CD4-positive, alpha-beta T cell treated with Interleukin-6 for 4 hours (primary cell): ENCODE measurements at places on chromosomes 2 and 18.

DNA sequence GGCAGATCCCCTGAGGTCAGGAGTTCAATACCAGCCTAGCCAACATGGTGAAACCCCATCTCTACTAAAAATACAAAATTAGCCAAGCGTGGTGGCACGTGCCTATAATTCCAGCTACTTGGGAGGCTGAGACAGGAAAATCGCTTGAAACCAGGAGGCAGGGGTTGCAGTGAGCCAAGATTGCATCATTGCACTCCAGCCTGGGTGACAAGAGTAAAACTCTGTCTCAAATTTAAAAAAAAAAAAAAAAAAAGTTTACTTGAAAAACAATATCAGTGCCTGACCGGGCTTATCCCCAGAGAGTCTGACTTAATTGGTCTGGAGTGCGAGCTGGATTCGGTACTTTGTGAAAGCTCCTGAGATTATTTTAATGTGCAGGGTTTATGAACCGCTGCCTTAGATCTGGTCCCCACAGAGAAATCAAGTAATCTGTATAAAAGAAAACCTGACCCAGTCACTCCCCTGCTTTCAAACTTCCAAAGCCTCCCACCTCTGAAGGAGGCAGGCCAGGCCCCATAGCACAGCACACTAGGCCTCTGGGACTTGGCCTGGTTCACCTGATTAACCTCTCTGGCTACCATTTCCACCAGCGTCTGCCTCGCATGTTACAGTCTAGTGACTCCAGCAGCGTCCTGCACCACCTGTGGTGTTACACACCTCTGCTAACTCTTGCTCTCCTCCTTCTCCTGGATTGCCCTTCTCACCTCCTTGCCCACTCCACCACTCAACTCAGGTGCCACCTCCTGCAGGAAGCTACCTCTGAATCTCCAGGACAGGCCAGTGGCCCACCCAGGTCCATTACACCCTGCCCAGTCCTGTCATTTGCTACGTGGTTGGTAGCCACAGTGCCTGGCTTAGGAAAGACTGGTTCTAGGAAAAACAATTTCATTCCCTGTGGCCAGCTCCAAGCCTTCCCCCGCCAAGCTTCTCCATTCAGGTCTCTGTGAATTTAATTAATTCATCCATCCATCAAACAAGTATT lies 114.3 kb upstream of the PPP1CB start:
- DNase-seq = no peak

DNA sequence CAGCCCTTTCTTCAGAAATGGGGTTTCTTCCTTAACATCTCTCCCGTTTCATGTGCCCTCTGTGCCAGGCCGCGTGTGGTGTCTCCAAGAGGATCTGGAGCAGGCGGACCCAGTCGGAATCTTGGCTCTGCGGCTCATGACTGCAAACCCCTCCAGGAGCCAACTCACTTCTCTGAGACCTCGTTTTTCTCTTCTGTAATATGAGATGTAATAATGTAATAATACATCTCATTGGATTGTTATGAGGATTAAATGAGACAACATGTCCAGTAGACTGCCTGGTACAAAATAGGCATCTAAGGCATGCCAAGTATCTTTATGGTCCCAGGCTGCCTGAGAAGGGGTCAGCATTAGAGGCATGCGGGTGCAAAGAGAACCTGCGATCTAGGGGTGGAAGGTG lies 221.3 kb upstream of the REV1 start:
- DNase-seq = no peak

GRCh38 chr2:233428008-233428407 lies 73.7 kb downstream of the DGKD start:
- no peak for DNase-seq

DNA sequence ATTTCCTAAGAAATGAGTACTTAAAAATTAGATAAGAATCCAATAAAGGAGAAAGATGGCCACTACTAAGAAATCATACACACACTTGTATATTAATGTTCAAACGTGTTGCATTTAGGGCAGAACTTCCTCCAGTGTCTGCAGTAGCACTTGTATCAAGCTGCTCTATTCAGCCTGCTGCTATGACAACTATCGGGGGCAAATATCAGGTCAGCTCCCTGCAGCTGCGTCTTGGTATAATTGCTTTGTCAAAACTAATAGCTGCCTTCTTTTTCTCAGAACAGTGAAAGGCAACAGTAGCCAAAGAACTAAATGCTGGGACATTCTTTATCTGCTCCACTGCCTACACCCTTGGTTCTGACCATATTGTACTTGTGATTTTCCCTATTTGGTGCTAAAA lies 300.7 kb downstream of the NOL4 start:
- no peak for DNase-seq

GRCh38 chr2:23700627-23701026 lies 226.3 kb downstream of the ATAD2B start:
- no peak for DNase-seq

DNA sequence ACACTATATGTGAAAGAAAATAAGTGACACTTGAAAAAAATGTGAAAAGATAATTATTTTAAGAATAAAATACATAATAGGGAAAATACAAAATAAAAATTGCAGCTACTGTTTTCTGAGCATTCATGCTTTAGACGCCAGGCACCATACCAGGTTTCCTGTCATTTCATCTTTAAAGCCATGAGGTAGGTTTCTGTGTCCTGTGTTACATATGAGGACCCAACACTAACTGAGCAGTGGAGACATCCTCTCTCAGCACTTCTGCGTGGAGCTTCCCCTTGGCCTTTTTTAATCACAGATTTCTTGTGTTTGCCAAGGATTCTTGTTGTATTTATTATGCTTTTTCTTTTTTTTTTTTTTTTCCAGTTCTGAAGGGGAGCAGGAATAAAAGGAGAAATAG lies 117.3 kb downstream of the FAM117B start:
- DNase-seq = peak; percentile 27

DNA sequence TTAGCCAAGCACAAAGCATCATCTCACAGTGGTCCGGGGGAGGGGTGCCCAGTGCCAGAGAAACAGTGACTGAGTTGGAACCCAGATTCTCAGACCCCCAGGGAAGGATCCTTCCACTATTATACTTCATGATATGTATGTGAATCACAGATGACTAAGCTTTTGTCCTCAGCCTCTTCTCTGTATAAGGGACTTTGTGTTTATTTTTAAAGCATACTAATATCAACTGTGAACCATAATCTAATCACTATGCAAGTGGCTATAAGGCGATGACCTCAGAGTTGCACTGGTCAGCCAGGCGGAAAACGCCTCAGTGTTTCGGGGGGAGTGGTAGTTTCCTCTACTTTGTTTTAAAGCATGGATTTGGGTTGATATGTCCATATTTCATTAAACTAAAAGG lies 160.4 kb upstream of the TMEM200C start:
- no peak for DNase-seq

- no peak for DNase-seq
These were observed 98.6 kb downstream of the KCNS3 start for GRCh38 chr2:17976871-17977746.

DNA sequence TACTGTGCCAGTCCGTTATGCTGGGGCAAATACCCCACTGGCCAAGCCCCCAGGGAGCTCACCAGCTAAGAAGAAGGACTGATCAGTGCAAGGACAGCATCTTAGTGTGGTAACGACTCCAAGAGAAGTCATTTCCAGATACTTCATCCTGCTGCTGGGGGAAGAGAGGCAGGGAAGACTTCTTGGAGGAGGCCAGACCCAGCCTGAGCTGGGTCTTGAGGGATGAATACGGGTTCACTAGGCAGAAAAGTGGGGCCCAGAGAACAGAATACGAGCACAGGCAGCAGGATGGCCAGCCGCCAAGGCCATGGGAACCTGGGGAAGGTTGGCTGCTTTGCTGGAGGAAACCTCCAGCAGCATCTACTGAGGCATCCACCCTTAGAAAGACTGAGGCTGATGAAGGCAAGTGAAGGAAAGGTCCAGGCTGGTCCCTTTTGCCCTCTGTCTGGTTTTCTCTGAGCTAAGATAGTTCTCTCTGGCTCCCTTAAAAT lies 84.1 kb downstream of the GLI2 start:
- no peak for DNase-seq

- peak; percentile 83 for DNase-seq
These were observed 54.4 kb downstream of the EPHA4 start for GRCh38 chr2:221517696-221518151.

DNA sequence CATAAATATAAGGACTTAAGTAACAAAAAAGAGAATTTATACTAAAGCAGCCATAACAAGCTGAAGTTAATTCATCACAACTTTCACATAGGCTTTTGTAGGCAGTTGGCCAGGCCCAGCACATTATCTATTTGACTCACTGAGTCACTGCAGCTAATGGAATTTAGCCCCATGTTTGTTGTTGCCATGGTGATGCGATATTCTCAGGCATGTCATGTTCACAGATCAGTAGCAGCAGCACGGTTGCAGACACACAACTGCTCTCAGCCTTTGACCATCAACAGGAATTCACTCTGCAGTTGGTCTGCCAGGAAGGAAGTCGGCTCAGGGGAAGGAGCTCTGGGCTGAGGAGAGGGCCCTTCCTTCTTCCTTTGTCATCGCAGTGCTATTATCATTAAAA lies 639.8 kb downstream of the TMEM182 start:
- no peak for DNase-seq

- DNase-seq = no peak
These were observed 1.7 kb downstream of the FAP start for GRCh38 chr2:162241571-162241970.

DNA sequence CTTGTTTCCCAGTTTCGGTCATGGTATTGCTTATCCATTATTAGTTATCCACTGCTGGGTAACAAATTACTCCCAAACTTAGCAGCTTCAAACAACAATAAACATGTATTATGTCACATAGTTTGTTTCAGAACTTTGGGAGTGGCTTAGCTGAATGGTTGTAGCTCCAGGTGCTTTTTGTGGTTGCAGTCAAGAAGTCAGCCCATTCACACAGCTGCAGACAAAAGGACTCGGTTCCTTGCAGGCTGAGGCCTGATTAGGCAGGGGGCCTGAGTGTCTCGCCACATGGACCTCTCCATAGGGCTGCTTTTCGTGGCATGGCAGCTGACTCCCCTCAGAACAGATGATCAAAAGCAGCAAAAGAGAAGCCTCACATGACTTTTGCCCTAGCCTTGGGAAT lies 58.2 kb upstream of the ITGA4 start:
- DNase-seq = no peak

GRCh38 chr18:6374340-6374739 lies 40.4 kb downstream of the L3MBTL4 start:
- DNase-seq = no peak

DNA sequence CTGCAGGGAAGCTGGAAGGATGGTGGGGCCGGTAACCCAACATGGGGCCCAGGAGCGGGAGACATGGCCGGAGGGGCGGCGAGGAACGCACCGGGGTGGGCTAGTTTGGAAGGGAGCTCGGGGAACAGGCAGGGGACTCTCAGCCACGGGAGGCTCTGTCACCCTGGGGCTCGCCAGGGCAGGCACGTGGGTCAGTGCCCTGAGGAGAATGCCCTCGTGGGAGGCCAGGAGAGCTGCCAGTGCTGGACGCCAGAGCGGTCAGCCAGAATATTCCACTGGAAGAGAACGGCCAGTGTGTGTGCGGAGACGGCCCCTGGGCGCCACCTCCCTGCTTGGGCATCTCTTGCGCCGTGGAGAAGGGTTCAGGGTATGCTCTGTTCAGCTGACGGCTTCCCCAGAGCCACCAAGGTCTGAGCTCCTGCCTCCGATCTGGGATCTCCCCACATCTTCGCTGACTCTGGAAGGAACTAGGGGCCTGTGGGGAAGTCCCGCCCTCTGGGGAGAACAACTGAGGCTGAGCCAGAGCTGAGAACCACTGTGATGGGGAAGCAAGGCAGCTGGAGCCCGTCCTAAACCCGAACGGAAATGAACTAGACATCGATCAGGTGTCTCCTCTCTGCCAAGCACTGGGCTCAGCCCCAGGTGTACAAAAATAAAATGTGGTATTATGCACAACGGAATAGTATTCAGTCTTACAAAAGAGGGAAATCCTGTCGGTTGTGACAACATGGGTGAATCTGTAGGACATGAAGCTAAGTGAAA lies 49.3 kb downstream of the TNP1 start:
- DNase-seq = no peak

DNA sequence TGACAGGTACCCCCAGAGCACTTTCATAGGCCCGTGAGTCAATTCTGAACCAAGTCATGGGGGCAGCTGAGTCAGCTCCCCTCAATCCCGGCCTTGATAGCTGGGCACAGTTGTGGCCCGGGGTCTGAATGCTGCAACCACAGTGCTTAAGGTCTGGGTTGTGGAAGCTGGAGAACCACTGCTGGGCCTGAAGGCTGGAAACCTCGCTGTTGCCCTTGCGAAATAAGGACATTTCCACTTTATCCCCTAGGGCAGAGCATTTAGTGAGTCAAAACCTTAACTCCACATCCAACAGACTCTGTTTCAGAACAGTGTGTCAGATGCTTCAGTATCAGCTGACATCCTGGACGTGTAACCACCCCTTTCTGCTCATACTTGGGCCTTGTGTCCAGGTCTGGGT lies 58.6 kb downstream of the SP110 start:
- DNase-seq = no peak

DNA sequence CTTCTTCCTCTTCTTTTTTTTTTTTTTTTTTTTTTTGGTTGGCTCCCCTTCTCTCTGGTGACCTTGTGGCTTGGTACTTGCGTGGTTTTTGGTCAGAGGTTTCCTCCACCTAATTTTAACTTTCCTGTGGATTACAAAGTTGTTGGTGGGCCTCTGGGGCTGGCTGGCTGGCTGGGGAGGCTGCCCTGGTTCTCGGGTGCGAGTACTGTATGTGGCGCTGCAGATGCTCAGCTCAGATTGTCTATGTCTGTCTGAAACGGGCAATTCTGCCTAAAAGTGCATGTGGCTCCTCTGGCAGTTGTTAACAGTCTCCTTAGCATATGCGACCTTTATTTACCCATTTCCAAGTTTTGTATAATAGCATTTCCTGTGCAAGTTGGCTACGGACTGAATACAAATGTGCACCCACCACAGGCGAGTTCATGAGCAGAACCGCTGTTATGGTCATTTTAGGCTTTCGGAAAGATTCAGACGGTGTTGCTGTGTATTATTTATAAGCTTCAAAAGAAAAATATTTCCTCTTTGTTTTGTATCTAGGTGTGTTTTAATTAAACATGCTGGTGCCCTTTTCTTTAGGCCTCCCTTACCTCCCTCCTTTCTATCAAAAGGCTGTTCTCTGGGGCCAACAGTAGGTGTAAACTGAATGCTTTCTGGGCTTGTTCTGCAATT lies 4.4 kb downstream of the TBR1 start:
- DNase-seq = no peak
